ENCODE measurements at places on chromosomes 2 and 18.

DNA sequence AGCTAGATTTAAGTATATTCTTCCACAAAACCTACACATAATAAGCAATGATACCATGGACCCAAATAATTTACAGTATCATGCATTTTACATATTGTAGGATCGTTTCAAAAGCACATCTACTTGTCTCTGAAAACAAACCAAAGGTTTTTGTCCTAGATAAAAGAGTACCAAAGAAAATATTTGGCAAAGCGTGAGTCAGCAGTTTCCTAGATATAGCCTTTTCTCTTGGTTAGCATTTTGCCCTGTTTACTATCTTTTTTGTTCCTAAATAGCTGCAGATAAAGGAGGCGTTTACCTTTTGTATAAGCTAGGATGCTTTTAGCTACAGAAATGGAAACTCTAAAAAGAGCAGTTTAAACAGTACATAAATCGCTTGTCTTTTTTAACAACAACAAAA is 305.8 kb upstream of the GULP1 start:
- DNase-seq = no peak

- no peak for DNase-seq
These were observed 110.4 kb downstream of the NCKAP5 start for GRCh38 chr2:133457861-133458260.

DNA sequence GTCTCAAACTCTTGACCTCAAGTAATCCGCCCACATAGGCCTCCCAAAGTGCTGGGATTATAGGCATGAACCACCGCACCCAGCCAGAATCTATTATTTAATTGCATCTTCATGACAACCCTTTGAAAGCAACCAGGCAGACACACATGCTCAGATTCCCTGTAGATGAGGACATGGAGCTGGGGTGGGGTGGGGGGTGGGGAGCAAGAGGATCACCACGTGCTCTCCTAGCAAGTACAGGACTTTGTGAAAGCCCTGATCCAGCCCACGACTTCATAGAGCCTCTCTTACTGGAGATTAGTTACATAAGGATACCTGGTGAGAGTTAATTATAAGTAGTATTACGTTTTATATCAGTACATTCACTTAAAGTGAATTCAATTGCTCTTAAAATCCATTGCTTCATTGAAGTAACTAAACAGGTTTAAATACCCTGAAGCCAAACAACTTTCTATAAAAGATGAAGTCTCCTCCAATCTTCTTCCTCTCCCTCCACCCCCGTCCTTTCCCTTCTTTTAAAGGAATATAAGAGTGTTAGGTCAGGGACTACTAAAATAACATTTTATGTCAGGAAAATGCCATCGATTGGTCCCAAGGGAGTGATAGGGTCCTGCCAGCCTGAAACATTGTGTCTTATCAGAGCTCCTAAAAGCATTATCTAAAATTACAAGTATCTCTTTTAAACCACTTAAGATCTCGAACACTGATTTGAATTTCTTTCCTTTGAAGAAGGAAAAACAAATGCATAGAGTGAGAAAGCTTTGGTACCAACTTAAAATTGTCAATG is 123.9 kb downstream of the EPHA4 start:
- no peak for DNase-seq

DNA sequence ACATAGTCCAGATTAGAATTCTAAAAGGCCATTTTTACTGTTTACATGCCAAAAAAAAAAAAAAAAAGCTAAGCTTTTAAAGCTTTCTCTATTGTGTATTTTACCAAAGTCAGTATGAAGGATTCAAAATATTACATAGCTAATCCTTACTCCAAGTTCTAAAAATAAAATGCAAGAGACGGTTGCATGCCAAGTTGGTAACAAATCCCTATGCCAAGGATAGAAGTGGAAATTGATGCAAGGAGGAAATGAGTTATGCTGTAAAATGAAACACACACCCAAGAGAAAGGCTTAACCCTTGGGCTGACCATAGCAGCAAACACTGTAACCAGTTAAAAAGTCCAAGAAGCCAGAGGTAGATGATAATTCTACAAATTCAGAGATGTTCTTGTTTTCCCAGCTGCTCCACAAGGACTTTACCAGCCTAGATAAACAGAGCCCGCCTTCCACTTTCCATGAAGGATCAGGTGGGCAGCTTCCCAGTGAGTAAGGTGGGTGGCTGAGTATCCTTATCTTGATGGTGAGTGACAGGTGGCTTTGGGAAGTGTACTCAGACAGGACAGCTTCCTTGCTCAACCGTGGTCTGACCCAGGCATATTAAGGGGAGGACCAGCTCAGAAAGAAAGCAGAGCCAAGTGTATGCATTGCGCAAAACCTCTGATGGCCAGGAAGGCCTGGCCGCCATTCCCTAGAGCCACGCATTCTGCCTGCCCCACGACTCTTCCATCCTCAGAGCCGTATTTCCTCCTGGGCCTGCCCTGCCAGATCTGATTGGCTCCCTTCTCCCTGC is 34.4 kb downstream of the ATP8B1 start:
- DNase-seq = no peak

GRCh38 chr2:240999873-241000541 is 1.6 kb downstream of the SNED1 start:
- DNase-seq = peak; percentile 19

DNA sequence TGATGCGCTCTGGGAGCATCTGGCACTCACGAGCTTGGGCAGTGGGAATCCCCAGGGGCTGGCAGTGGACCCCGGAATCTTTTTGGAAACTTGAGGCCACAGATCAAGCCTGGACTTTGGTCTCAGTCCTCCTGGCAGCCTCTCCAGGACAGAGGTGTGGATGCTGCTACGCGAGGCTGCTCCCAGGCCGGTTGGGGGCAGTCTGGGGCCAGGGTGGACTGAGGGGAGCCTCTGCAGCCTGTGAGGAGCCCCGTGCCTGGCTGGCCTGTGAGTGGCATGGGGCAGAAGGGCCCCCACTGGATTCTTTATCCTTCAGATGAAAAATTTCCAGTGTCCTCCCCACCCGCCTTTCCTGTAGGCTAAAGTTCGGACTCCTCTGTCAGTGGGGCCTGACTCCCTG is 12.7 kb upstream of the DES start:
- no peak for DNase-seq

DNA sequence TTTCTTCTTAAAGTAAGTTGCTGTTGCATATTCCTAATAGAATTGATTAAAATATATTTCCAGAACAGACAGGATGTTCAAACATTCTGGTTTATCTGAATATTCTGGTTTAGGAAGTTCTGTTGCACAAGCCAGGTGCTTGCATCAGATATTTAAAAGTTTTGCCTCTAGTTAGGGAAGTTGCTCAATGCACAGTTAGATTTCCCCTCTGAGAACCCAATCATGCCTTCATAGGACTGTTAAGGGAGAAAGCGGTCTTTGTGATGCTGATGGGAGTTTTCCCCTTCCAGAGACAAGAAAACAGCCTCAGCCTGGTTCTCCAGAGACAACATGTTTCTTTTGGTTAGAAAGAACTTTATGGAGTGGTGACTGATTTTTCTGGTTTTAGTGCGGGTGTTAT is 65.6 kb upstream of the REV1 start:
- DNase-seq = no peak

GRCh38 chr2:25388491-25388890 is 46.8 kb upstream of the DNMT3A start:
- peak; percentile 36 for DNase-seq

GRCh38 chr2:200679535-200679934 is 93.7 kb downstream of the AOX1 start:
- no peak for DNase-seq

DNA sequence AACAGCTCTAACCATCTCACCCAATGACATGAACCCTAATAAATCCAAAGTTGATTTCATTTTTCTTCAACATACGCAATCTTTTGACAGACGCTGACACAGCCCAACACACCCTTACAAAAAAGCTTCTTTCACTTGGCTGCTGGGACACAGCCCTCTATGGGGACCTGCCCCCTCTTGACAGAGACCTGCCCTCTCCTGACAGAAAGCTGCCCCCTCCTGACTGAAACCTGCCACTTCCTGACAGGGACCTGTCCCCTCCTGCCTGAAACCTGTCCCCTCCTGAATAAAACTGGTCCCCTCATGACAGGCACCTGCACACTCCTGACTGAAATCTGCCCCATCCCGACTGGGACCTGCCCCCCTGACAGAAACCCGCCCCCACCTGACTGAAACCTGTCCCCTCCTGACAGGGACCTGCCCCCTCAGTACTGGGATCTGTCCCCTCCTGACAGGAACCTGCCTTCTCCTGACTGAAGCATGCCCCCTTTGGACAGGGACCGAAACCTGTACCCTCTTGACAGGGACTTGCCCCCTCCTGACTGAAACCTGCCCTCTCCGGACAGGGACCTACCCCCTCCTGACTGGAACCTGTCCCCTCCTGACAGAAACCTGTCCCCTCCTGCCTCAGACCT is 87.9 kb downstream of the PXDN start:
- no peak for DNase-seq
